Lower leg skin (tissue), 4 donors: ENCODE measurements at places on chromosomes 2 and 18.

GRCh38 chr18:79167526-79168190 lies 98.5 kb downstream of the ATP9B start:
- DNase-seq = no peak

- no peak for DNase-seq
These were observed 75.1 kb downstream of the CTAGE1 start for GRCh38 chr18:22342625-22343024.

DNA sequence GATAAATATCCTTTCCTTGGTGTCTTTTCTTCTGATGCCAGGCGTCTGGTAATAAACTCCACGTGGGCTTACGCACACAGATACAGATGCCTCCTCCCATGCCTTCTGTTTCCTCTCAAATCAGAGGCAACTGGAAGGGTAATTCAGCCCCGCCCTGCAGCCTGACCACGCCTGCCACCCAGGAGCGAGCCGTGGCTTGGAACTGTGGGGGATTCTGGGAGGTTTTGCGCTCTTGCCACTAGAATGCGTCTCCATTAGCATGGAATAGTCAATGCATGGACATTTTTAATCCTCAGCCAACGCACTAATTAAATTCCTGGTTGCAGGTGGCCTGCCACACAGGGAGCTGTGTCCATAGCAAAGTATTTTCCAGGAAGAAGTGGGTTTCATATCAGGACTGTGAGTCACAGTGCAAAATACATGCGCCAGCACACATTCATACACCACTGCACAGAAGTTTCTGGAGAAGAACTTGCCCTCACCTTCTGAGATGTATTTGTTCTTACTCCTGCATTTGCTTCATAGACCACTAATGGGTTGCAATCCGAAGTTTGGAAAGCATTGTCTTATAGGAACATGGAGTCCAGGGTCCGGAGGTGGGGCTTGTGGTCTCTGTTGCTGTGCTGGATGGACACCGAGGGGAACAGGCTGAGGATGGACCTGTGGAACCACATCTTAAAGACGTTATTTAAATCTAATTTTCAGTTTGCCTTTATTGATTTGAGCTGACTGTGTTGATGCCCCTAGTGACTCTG lies 151.4 kb downstream of the LDLRAD4 start:
- DNase-seq = peak; percentile 84

DNA sequence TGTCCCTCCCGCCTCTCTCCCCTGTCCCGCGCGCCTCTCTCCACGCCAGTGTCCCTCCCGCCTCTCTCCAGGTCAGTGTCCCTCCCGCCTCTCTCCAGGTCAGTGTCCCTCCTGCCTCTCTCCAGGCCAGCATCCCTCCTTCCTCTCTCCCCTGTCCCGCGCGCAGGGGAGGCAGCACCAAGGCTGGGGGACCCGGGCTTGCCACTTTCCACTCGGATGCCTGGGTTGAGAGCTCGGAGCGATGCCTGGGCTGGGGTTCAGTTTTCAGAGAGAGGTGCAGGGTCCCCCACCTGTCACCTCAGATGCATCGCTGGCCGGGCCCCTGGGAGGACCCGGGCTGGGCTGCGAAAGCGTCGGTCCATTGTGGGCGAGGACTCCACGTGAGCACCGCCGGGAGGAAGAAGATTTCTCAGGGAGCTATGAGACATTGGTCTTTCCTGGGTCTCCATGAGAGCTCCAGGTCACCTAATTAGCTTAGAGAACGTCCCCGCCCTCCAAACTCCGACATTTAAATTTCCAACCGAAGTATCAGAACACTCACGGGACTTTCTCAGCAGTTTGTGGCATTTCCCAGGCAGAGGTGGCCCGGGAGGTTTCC lies 2.1 kb downstream of the FBLN7 start:
- no peak for DNase-seq

DNA sequence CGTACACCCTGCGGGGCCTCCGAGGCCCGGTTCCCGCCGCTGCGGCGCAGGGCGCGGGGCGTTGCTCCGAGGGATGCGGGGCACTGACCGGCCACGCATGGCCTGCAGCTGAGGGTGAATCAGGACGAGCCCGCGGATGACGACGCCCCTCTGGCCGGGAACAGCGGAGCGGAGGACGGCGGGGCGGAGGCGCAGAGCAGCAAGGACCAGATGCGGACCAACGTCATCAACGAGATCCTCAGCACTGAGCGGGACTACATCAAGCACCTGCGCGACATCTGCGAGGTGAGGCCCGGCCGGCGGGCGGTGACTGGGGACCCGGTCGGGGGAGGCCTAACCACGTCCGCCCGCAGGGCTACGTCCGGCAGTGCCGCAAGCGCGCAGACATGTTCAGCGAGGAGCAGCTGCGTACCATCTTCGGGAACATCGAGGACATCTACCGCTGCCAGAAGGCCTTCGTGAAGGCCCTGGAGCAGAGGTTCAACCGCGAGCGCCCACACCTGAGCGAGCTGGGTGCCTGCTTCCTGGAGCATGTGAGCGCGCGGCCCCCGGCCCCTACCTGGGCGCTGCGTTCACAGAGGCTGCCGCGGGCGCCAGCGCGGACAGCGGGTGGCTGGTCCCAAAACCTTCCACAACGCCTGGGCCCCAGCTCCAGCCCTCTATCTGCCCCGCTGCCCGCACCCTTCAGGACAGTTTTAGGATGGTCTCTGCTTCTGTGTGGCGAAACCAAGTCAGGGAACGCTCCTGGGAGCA lies 53.2 kb downstream of the FAM168B start:
- peak; percentile 8 for DNase-seq

DNA sequence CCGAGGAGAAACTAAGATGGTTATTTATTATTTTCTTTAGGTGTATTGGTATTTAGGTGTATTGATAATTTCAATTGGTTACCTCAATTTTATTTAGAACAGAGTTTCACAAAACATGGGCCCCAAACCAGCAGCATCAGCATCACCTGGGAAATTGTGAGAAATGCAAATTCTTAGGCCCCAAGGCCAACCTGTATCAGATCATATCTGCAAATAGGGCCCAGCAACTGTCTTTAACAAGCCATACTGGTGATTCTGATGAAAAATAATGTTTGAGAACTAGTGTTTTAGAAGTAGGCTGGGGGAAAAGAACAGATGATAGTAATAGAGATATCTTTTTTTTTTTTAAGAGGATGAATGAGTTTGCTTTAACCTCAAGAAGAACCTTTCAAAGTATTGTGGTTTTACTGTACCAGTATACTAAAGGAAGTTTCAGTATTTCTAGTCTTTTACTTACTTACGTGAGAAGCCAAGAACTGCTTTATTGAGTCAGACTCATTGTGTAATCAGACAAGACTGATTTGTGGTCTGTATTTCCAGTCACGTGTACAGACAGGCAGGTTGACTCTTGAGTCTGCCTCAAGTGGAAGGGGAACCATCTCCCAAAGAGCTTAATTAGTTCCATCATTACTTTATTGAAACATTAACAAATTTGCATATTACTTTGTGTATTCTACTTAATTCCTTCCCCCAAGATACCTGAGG lies 60.4 kb upstream of the GAREM1 start:
- no peak for DNase-seq

GRCh38 chr18:69400253-69400975 lies at the start of gene DOK6:
TSS of gene DOK6 (plus strand) at chr18:69400888.
- peak; percentile 86 for DNase-seq
